ENCODE measurements at places on chromosomes 7 and 10. TPM values are rescaled to one million over a fixed set of nuclear protein-coding genes. Genes with fewer than 3 reads are reported as not detected.

The TRPV6 gene
- not detected for total RNA-seq

The TOMM7 gene
- total RNA-seq: 67.2 TPM

The LIPF gene
- not detected for total RNA-seq

DNA sequence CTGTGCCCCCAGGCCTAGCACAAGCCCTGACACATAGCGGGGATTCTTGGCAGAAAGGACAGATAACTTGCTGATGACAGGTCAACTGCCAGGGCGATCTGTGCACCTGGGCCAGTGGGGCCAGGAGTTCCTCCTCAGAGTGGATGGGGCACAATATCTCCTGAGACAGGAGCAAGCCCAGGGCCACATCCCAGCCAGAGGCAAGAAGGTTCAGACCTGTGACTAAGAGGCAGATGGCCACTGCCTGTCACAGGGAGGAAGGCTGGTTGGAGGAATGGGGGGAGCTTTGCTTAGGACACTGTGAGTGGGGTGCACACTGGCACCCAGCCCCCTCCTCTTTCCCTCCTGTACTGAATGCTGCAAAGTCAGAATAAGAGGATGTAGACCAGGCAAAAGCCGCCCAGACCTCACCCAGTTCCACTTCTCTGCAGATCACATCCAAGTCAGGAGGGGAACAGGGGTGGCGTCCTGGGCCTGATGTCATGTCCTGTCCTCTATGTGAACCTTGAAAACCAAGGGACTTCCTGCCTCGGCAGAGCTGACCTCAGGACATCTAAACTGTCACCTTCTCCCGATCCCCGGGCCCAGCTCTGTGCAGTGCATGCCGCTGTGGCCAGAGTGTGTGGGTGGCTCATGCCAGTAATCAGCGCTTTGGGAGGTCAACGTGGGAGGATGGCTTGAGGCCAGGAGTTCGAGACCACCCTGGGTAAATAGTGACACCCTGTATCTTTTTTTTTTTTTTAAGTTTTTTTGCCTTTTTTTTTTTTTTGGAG is 1.3 kb downstream of the GUSB start:
- peaks cover 8% of the 10 kb centered on the region for H3K4me1 ChIP-seq
- no peaks in the 10 kb centered on the region for H3K27me3 ChIP-seq
- H3K36me3 ChIP-seq: peaks cover 13% of the 10 kb centered on the region
- DNase-seq: no peak

DNA sequence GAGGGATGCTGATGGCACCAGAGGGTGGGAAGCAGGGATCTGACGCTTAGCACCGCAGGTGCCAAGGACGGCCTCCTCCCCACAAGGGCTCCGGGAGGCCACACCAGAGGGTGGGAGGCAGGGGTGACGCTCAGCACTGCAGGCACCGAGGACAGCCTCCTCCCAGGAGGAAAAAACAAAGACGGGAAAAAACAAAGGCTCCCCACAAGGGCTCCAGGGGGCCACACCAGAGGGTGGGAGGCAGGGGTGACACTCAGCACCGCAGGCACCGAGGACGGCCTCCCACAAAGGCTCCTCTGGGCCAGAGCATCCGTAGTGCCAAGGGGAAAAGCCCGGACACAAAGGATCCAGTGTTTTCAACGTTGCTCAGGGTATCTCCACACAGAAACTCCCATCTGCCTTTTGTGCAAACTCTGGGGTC is 25.6 kb downstream of the DIP2C start:
- no peak overlapping the region for H3K4me3 ChIP-seq
- DNase-seq: no peak
- no peaks in the 10 kb centered on the region for H3K27me3 ChIP-seq
- H3K36me3 ChIP-seq: no peaks in the 10 kb centered on the region
- no peak overlapping the region for H3K27ac ChIP-seq
- peaks cover 27% of the 10 kb centered on the region for H3K4me1 ChIP-seq

GRCh38 chr7:156954941-156955340 is 5.4 kb downstream of the NOM1 start:
- peaks cover 2% of the 10 kb centered on the region for H3K4me1 ChIP-seq
- H3K27me3 ChIP-seq: no peaks in the 10 kb centered on the region

DNA sequence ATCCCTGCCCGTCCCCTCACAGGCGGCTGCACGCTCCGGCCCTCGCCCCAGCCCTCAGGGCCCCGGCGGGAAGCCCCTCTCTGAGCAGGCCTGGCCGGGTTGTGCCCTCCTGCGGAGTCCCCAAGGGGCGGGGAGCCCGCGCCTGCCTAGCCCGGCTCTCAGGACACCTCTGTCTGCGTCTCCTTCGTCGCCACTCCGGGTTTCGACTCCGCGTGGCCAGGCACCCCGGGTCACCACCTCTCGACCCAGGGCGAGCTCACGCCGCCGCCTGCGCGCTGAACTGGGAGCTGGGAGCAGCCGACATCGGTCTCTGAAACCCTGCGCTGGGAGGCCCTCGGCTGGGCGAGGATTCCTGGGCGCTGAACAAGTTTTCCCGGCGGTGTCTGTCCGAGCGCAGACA is 6.2 kb upstream of the OGDHL start:
- H3K4me3 ChIP-seq: no peak overlapping the region
- H3K36me3 ChIP-seq: no peaks in the 10 kb centered on the region
- H3K4me1 ChIP-seq: no peaks in the 10 kb centered on the region
- peaks cover 29% of the 10 kb centered on the region for H3K27me3 ChIP-seq
- no peak overlapping the region for H3K27ac ChIP-seq

DNA sequence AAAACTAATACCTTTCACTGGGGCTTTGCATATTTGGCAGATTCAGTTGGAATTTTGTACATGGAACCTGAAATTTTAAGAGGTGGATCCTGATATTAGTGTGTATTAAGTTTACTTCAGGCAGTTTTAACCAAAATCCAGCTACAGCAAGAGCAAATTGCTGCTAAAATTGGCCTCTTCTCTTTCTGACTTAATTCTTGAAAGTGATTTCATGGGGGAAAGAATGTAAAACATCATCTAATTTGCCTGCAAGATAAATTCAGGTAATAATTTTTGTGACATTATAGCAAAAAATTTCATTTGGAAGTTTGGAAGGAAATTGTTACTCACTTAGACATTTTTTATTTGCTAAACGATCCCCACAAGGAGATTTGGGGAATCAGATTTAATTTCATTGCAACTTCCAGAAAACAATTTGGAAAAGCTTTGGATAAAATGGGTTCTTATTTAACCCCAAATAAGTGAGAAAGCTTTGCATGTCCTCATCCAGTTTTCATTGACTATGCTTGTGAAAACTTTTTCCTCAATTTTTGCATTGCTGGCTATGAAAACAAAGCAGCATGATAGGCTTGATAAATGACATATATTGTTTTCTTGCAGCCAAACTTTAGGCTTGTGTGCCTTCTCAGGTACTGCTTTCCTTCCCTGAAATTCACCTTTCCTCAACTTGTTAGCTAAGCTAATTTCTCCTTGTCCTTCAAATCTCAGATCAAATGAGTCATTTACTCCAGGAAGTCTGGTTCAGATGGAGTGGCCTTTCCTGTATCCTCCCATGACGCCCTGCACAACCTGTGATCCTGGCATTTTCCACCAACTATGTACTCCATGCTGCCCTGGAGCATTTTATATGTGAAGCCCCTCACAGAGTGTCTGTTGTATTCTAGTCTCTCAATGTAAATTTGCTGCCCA is 27.4 kb upstream of the ZNF438 start:
- peaks cover 5% of the 10 kb centered on the region for H3K4me1 ChIP-seq
- no peak overlapping the region for H3K4me3 ChIP-seq
- DNase-seq: no peak
- H3K36me3 ChIP-seq: no peaks in the 10 kb centered on the region

GRCh38 chr7:115216652-115217051 is 294.8 kb downstream of the MDFIC start:
- DNase-seq: peak; percentile 24
- H3K27ac ChIP-seq: no peak overlapping the region
- H3K4me1 ChIP-seq: peaks cover 2% of the 10 kb centered on the region

DNA sequence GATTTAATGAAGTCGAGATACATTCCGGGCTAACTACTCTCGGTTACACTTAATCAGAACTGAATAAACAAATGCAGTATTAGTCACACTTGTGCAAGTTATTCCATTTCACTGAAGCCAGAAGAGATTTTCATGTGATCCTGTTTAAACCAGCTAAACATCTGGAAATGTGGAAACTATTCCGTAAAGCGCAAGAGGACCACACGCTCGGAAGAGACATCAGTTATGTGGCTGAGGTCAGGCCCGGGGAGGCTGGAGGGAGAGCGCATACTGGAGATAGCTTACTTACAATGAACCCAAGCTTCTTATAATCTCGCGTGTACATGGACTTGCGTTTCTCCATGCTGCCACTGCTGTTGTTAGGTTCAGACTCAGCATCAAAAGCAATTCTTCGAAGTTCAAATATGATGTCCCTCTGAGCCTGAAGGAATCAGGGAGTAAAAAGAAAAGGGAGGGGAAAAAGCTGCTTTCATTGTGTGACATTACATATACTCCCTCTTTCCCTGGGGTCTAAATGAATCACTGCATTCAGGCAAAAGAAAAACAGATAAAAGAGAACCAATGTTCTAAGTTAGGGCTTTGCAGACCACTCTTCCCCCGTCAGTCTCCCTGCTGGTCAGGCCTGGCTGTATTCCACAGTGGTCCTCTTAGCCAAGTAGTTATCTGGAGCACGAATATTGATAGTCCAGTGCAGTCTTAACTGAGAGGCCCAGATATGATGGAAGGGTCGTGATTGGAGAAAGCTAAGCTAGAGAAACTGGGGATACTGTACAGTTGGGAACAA is 237.4 kb downstream of the ELMO1 start:
- H3K27ac ChIP-seq: no peak overlapping the region
- no peaks in the 10 kb centered on the region for H3K36me3 ChIP-seq
- H3K4me3 ChIP-seq: no peak overlapping the region
- peaks cover 2% of the 10 kb centered on the region for H3K4me1 ChIP-seq
- no peaks in the 10 kb centered on the region for H3K27me3 ChIP-seq

DNA sequence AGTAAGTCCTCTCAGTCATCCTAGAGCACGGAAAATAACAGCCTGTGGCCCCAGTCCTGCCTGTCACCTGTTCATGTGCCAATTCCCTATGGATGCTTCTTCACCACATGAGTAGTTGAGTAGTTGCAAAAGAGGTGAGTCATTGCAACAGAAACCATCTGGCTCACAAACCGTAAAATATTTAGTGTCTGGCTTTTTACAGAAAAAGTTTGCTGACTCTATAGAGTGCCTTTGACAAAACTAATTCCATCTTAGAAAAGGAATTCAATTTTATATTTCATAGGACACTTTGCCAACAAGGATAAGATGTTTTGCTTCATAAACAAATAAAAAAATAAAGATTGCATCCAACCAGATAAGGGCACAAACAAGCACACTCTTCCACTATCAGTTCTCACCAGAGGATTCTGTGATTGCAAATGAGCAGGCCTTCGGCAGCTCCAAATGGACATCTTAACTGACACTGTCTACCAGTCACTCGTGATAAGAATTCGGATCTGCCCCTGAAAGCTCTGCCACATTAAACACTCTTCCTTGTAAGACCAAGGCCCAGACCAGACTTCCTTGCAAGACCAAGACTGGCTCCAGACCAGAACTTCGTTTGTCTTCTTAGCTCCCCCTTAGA is 242.7 kb upstream of the SEMA3C start:
- DNase-seq: peak; percentile 98
- H3K4me1 ChIP-seq: peaks cover 6% of the 10 kb centered on the region

Measured in IMR-90 (cell line).